Astrocyte of the hippocampus (primary cell): ENCODE measurements at places on chromosomes 6 and 20.

- no peak for DNase-seq
Observed at GRCh38 chr20:47003223-47003622, 108.6 kb downstream of the EYA2 start.

- no peak for DNase-seq
Observed at GRCh38 chr20:49560646-49561045, 7.3 kb downstream of the PTGIS start.

- DNase-seq = no peak
Observed at GRCh38 chr6:23601811-23602345, 524.1 kb upstream of the NRSN1 start.

DNA sequence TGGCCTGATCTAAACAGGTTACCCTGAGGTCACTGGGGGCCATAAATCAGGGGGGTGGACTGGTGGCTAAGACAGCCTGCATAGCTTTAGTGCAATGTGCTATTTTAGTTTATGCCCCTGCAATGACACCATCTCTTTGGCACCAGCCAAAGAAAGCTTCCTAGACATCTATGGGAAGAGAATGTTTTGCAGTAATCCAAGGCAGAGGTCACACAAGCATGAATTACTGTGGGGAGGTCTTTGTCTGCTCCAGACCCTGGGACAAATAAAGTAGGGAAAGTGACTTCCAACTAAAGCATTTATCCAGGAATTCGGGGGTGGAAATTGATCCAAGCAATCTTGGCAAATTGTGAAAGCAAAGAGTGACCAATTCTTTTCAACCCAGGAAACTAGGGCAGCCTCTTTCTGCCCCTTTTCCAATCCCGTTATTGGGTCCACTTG, 5.3 kb downstream of the RIPOR2 start:
- DNase-seq = peak; percentile 79

DNA sequence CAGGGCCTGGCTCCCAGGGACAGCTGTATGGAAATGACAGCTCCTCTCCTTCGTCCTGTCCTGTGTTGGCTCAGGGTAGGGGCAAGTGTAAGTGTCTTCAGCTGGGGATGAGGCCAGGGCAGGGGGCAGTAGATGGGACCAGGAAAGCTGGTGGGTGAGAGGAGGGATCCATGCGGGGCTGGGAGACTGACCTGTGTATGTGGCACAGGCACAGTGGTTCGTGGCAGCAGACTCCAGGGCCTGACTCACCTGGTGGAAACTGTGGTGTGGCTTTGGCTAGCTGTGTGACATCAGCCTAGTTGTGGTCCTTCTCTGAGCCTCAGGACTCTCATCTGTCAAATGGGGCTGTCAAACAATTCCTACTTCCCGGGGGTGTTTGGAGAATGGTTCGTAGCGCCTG, 13.7 kb upstream of the SCRT2 start:
- no peak for DNase-seq

DNA sequence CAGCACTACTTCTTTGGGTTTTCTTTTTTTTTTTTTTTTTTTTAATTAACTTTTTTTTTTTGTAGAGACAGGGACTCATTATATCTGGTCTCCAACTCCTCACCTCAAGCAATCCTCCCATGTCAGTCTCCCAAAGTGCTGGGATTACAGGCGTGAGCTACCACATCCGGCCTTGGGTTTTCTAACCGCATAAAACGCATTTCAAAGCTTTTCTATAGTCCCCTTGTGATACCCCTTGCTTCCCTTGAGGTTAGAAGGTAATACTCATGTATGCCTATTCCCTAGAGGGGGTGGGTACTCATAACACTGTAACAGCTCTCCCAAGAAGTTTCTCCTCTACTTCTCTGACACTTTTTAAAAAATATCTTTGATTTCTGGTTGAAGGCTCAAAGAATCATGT, 23.9 kb upstream of the ASCC3 start:
- DNase-seq = no peak

GRCh38 chr6:33888664-33889200, 84.9 kb upstream of the MLN start:
- no peak for DNase-seq

GRCh38 chr6:57086843-57087242, 3.1 kb upstream of the ZNF451 start:
- DNase-seq = no peak

DNA sequence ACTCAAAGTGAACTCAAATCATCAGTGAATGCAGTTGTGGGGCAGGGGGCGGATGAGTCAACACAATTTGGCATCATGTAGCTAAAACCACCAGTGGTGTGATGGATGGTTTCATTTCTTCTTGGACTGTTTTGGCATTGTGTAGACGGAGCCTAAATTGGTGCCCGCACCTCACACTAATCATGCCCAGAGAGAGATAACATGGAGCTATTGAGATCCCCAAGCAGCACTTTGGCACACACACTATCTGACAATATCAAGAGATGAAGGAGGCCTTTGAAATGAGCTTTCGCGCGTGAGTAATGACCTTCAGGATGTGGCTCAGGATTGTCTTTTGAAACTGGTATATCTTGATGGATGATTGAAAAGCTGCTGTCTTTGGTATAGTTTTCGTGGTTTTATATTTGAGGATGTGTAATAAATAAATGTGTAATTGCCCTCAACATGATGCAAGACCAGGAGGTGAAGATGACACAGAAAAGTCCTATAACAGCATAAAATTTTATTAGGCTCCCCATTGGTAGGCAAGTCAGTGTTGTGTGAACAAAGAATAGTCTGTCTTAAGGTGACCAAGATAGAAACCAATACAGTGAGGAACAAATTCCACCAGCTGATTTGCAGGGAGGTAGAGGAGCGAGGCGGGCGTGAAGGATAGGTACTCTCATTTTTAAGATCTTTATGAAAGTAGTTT, 174.2 kb downstream of the TSHZ2 start:
- no peak for DNase-seq

DNA sequence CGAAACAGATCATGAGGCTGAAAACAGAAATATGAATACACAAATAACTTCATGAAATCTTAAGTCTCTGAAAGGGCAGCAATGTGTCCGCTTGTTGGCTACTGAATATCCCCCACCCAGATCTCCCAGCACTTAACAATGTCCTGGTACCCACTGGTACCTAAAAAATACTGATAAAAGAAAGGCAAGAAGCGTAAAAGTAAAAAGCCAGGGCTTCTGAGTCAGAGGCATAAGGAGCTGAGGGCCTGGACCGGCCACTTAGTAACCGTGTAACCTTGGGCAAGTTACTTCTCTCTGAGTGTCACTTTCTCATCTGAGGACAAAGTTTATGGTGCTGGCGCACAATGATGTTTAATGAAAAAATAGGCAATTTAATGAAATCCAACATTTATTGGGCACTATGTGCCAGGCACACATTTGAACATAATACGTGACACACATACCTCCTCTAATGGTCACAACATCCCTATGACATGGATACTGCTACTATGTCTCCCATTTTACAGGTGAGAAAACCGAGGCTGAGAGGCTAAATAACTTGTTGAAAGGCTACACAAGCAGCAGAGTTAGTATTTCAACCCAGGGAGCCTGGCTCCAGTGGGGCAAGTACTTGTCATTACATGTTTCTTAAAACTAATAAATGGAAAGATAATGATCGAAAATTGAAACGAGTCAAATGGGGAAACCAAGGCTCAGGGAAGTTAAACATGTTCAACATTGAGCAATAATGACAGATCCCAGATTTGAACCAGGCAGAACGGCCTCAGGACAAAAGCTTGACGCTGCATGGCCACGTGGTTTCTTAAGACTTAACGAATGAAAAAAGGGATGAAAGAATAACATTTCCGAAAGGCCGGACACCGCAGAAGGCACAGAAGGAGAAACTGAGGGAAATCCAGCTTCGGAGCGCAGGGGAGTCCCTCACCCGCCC, 828 bp downstream of the TP53RK start:
- peak; percentile 45 for DNase-seq

- no peak for DNase-seq
Observed at GRCh38 chr6:7561153-7561964, 19.9 kb downstream of the DSP start.

- DNase-seq = peak; percentile 22
Observed at GRCh38 chr6:22112461-22112860, 184.4 kb downstream of the PRL start.

GRCh38 chr6:39214846-39215639, 14.2 kb downstream of the KCNK5 start:
- peak; percentile 13 for DNase-seq

DNA sequence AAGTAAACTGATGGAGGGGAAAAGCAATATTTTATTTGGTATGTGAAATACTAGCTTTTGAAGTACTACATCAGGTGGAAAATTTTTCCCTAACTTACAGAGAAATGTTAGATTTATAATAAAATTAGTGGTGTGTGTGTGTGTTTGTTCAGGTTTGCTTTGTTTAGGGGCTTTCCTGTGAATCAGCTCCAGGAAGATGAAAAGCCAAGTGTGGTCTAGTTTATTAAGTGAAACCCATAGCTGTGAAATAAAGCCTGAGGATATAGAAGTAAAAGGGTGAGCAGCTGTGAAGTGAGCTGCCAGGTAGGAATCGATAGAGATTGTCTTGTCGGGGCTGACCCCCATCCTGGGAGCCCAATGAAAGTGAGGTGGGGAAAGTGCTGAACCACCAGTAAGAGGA, 347.6 kb upstream of the IMPG1 start:
- no peak for DNase-seq

- peak; percentile 6 for DNase-seq
Observed at GRCh38 chr20:1150218-1150617, 31.8 kb downstream of the PSMF1 start.

DNA sequence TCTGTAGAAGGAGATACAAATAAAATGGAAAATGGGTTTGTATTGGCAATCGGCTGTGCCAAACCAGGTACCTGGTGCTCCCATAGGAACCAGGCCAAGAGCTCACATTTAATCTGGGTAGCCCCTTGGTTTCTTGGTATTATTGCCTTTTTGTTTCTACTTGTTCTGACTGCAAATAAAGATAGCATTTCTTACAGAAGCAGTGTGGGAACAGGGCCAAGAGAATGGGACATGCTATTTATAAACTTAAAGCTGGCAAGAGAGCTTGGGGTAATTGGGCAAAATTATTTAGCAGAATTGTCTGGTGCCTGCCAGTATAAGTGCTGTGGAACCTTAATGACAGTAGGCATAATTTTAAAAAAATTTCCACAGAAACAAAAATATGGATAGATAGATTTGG, 113.5 kb upstream of the GLP1R start:
- DNase-seq = no peak

DNA sequence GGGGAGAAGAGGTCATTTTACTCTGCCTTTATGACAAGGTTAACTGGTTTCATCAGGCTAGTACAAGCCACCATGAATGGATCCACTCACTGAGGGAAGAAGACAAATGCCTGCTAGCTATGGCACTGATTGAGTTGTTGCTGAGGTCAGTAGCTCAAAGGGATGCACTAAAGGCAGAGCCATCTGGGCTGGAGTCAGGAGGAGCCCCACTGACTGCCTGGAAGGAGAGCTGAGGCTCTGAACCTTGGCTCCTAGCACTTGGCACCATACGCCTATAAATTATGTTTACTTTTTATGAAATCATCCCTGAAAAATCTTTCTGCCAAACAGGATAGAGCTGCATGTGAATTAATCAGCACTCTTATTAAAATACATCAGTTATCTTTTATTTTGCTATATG, 104.6 kb downstream of the DTD1 start:
- no peak for DNase-seq

- DNase-seq = peak; percentile 92
Observed at GRCh38 chr6:113994934-113995342, 24.0 kb upstream of the HDAC2 start.

- DNase-seq = no peak
Observed at GRCh38 chr6:51167468-51167867, 348.8 kb downstream of the TFAP2B start.

DNA sequence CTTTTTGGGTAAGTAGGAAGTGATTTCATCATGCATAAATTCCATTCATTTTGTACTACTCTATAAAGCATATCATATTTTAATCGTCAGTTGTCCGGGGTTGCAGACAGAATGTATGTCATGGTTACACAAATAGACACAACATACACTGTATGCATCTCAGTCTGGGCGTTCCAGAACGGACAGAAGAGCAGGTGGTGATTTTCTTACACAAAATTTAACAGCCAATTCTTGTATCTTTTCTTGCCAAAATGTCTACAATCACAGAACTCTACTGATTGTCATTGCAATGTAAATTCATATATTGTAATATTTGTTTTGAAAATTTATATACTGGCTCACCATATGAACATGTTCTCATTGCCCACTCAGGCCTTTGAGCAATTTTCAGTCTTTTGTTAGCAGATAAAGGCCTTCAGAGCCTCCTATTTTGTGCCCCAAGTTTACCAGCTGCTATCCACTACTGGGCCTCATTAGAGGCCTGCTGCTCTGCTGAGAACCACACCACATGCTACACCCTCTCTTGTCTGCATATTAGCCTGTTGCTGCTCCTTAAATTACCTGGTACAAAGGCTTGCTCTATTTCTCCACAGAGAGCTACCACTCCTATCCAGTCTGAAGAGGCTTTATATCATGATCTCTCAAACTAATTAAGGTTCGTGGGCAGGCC, 61.5 kb downstream of the PRDM13 start:
- no peak for DNase-seq

DNA sequence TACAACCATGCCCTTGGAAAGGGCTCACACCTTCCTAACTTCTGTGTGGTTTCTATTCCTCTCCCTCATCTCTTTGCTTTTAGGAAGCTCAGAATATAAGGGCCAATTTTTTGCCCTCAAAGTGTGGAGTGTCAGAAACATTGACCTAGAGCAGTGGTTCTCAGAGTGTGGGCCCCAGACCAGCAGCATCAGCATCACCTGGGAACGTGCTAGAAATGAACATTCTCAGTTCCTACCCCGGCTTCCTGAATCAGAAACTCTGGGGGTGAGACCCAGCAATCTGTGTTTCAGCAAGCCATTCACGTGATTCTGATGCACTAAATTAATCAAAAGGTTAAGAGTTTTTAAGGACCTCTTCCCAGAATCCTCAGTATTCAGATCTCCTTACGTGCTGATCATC, 47.9 kb upstream of the IL17A start:
- no peak for DNase-seq

DNA sequence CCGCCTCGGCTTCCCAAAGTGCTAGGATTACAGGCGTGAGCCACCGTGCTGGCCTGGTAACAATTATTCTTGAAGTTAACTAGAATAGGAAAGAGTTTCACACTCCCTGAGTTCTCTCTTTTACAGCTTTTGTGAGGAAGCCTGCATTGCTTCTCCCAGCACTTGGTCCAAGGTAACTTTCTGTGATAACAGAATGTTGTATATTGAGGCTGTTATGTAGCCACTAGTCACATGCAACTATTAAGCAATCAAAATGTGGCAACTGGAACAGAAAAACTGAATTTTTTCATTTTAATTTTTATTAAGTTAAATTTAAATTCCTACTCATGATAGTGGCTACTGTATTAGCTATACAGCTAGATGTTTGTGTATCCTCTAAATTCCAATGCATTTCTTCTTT, 2.5 kb downstream of the TRIM38 start:
- DNase-seq = no peak
